ENCODE measurements at places on chromosomes 6 and 20.

- no peak for DNase-seq
Measured at GRCh38 chr6:157841211-157841840, 18.3 kb downstream of the SNX9 start.

- no peak for DNase-seq
Measured at GRCh38 chr6:3046295-3046694, 22.0 kb upstream of the RIPK1 start.

- no peak for DNase-seq
Measured at GRCh38 chr20:61271312-61272231, 19.5 kb downstream of the CDH4 start.

DNA sequence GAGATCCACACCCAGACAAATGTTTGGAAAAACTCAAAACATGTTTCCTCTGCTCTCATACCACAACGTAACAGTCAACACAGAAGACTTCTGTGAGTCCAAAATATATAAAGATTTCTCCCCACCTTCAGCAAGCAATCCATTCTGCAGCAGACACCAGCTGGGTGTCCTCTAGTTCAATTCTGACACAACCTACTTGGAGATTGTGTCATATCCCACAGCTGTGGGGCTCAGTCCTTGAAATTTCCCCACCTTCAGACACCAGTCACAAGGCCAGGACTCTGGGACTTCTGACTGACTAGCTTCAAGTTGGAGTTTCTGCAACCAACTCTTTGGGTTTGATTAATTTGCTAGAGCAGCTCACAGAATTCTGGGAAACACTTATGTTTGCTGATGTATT lies 244.8 kb upstream of the CDYL start:
- DNase-seq: no peak

- peak; percentile 51 for DNase-seq
Measured at GRCh38 chr20:21125072-21125848, 622 bp upstream of the KIZ start.

All from AG10803 (cell line).